NCI-H1417 (cell line): ENCODE measurements at places on chromosomes 3 and 15.

GRCh38 chr3:86995537-86995936, 4.6 kb upstream of the VGLL3 start:
- DNase-seq: no peak

- DNase-seq: no peak
Measured at GRCh38 chr15:100311833-100312476, 29.8 kb downstream of the ADAMTS17 start.

DNA sequence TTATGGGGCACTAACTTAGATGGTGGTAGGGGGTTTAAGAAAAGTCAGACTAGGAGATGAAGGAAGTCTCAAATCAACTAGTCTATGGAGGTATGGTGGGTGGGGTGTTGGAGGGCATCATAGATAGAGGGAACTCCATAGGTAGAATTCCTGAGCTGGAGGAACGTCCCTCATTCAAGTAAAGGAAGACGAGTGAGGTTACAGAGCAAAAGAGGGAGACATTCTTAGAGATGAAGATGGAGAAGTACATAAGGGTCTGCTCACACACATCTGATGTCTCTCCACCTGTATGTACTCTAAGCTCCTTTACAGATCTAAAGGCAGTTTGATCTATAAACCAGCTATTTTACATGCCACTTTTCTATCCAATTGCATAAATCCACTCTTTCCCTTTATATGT, 1.4 kb downstream of the PLSCR1 start:
- DNase-seq: no peak

- no peak for DNase-seq
Measured at GRCh38 chr15:54722342-54722986, 474.3 kb downstream of the RSL24D1 start.

- DNase-seq: no peak
Measured at GRCh38 chr3:117285737-117286136, 576.2 kb downstream of the TUSC7 start.

DNA sequence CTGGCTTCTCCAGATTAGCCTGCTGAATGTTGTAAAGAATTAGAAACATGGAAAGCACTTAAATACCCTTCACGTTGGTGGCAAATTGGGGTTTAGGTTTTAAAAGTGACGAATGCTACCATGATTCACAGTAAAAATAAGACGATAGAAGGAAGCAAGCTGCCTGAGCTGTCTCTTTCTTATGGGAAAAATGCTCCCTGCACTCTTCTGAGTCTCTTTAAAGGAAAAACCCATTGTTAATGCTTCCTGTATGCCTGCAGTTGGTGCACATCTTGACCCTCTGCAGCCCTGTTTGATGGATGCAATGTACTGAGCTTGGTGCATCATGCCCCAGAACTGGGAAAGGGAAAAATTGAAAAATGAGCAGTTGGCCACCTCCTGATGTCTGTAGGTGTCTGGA, 258.6 kb upstream of the RASGRP1 start:
- DNase-seq: no peak

GRCh38 chr3:154152741-154153140, 31.6 kb downstream of the ARHGEF26 start:
- no peak for DNase-seq

DNA sequence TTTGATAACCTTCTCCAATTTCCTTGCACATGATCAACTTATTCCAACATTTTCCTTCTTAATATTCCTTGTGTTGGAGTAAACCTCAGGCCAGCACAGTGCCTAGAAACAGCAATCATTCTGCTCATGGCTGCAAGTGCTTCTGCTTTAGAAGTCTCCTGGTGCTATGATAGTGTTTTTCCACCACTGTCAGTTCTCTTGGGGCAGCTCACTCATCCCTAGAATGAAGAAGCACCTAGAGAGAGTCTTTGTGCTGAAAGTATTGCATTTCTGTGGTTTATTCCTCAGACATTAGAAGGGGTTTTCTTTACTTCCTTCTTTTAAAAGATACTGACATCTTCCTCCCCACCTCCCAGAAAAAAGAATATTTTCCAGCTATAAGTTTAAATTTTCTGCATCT, 183.5 kb downstream of the RYR3 start:
- DNase-seq: no peak

DNA sequence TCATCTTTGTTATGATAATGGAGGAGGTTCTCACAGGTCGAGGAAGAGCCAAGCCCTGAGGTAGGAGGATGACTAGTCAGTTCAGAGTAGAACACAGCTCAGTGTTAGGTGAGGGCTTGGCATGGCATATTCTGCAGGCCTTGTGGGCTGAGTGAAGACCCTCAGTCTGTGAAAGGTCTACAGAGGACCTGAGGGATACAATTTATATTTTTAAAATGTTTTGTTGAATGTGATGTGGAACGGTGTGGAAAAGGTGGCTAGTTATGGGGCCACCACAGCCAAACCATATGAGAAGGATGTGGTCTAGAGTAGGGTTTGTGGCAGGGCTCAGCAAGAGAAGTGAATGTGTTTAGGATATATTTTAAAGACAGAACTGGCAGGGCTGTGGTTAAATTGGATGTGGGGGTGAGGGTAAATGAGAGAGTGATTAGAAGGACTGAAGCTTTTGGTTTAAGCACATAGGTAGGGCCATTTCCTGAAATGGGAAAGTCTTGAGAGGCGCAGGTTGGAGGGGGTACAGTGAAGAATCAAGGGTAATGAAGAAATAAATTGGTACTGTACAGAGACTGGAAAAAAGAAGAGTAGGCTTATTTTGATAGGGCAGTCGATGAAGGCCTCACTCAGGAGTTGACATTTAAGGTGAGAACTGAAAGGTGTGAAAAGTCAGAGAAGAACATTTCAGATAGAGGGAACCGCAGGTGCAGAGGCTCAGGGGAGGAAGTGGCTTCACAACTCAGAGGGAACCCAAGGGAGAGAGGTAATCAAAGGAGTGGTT, 60.5 kb downstream of the SPTSSB start:
- DNase-seq: no peak

DNA sequence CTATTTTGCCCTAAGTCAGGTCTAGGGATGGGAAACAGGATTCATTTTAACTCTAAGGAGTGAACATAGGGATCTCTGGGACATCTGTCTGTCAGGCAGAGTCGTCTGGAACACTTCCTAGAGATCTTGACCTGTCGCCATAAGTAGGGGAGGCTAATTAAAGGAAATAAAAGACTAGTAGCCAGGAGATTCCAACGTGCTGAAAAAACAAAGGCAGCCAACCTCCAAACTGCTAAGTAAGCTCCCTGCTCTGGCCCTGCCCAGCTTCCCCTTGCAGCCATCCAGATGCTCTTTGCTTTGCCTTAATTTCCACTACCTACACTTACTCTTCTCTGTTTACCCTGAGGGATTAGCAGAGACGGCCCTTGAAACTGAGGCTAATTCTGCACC, 18.4 kb upstream of the TSEN2 start:
- no peak for DNase-seq

- DNase-seq: peak; percentile 67
Measured at GRCh38 chr15:40290918-40291574, 8.2 kb upstream of the ANKRD63 start.

DNA sequence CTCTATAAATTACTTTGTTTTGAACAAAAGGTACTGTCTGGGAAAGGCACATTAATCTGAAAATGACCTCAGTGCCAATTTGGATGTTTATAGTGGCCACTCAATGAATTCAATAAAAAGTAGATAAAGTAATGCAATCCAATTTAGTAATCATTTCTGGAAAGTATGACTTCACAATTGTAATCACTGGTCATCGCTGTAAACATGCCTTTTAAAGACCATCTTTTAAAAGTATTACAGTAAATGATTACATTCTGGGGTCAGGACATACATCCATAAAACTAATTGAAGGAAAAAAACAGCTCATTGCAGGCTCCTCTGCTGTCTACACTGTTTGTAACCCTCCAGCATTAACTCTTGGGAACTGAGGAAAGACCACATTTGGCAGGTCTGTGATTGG, 43.2 kb downstream of the HRH1 start:
- no peak for DNase-seq

DNA sequence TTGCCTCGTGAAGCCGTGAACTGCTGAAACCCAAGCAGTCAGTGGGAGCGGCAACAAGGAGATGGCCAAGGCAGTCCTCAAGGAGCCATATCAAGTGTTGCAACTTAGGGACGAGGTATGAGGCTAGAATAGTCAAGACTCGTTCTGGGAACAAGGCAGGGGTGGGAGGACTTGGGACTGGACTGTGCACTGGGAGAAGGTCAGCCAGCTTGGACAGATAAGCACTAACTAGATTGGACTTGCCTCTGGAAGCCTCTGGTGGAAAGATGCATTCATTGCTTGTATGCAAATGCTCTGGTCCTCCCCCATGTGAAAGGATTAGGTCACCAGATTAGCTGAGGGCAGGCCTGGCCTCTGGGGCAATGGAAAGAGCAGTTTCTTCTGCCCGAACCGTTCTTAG, 123.3 kb upstream of the CTNNB1 start:
- no peak for DNase-seq

DNA sequence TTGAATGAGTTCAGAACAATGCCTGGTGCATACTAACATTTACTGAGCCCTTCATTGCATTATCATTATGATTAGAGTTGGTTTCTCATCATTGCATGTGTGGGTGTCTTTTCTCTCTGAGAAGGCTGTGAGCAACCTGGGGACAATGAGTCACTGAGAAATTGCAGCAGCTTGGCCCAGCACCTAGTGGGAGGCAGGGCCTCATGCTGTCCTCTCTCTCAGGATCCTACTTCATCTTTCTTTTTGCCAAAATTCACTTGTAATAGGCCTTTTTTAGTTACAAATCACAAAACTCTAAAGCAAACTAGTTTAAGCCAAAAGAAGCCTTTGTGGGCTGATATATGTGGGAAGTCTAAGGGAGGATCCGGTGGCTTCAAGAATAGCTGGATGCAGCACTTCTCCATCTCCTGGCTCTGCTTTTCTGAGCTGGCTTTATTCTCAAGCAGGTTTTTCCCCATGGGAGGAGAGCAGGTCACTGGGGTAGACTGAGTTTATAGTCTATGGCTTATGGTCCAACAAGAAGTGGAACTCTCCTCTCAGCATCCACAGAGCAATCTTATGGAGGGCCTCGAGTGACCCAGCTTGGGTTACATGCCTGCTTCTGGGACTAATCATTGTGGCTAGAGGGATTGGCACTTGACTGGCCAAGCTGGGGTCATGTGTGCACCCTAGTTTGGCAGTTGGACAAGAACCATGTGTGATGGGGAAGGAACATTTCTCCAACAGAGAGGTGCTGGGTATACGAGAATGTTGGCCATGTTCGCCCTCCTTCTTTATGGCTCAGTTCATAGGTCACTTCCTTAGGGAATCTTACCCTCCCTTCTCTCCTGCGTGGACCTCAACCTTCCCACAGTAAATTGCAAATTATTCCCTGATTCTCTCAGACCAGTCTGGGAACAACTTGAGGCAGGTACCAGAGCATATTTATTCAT, 8.7 kb upstream of the CAMK1 start:
- DNase-seq: no peak

- peak; percentile 83 for DNase-seq
Measured at GRCh38 chr3:87167628-87168456, 59.3 kb upstream of the CHMP2B start.

DNA sequence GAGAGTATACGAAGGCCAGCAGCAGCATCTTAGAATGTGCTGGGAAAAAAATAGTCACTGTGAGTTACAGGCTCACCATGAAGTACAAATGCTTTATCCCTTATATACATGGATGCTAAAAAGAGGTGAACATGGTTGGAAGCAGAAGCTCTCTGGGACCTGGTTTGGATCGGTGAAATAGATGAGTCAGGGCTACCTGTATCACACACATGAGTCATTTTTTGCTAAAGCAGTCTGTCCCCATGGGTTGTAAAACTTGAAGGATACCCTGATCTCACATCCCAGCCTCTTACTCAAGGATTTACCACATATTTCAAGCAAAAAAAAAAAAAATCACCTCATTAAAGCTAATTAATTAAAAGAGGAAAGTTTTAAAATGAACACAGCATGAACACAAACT, 6.9 kb upstream of the SERPINI2 start:
- DNase-seq: no peak

- DNase-seq: no peak
Measured at GRCh38 chr3:13417166-13417947, 2.8 kb downstream of the NUP210 start.

- peak; percentile 92 for DNase-seq
Measured at GRCh38 chr3:169668072-169668956, 4.8 kb upstream of the MECOM start.

DNA sequence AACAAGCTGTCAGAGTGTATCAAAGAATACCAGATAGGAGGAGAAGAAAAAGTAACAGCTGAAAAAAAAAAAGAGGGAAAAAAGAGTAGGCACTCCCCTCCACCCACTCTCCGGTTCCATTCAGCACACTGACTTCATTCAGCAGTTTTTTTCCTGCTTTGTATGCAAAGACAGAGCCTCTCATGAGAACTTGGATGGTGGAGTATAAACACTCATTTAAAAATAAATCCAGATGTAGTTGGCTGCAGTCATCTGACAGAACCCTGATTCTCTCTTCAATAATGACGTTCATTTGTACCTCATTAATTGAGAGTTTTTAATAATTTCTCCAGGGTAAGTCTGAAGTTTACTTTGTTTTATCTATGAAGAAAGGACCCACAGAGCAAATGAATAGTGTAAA, 81.0 kb downstream of the TMEM108 start:
- no peak for DNase-seq

GRCh38 chr15:100310513-100311153, 31.1 kb downstream of the ADAMTS17 start:
- DNase-seq: peak; percentile 43

DNA sequence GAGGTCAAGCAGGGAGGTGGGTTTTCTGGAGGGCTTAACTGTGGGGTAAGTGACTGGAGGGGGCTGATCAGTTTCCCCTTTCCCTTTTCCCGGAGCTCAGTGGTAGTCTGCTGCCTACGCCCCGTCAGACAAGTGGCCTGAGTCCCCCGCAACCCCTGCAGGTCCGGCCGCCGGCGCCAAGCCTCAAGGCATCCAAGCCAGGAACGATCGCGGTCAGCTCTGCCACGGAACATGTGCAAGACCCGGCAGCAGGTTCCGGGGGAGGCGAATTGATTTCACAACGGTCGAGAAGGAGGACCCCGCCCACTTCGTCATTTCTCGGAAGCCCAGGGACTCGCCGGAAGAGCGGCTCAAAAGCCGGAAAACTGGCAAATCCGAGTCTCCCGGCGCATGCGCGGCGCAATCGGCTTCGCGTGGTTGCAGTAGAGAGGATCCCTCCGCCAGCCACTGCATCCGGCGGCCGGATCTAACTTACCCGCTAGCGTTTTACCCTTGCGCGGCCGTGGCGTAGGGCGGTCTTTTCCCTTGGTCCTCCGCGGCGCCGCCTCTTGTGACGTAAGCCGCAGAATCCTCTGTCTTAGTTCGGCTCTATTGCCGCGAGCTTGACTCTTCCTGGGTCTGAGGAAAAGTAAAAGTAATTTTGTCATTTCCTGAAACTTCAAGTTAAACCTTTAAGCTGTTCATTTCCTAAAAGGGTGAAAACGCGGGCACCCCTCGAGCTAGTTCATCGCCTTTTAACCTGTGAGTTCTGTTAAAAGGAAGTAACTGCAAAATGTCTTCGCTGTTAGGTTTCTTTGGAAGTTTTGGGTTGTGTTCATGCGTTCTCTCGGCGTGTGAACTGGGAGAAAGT, 14.9 kb upstream of the CCNL1 start:
- peak; percentile 100 for DNase-seq

DNA sequence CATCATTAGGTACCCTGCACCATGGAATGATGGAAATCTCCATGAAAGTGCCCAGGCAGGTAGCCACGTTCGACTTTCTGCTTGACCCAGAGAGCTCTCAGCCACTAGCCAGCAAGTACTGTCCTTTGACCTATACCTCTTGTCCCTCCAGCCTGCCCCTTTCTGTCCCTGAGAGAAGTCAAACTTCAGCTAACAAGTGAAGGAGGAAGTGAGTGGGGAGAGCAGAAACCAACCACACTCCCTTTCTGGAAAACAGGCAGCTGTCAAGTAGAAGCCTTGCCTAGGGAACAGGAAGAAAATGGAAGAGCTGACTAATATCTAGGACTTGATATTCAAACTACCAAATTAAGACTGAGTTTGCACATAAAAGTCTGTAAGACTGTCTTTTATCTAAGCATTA, 30.3 kb upstream of the FSTL1 start:
- no peak for DNase-seq
